ENCODE measurements at places on chromosomes 7 and 10. TPM values are rescaled to one million over a fixed set of nuclear protein-coding genes. Genes with fewer than 3 reads are reported as not detected.

DNA sequence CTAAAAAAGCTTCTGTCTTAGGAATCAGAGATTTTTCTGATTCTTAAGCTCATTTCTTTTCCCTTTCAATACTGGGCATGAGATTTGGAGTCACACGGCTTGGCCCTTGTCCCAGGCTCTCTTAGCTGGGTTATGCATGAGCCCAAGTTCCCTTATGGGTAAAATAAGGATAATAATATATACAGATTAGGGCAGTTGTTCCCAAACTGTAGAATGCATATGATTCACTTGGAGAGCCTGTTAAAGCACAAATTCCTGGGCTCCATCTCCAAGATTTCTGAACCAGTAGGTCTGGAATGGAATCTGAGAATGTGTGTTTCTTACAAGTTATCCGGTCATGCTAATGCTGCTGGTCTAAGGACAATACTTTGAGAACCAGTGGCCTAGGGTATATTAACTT is 154.0 kb downstream of the REEP3 start:
- DNase-seq: no peak

DNA sequence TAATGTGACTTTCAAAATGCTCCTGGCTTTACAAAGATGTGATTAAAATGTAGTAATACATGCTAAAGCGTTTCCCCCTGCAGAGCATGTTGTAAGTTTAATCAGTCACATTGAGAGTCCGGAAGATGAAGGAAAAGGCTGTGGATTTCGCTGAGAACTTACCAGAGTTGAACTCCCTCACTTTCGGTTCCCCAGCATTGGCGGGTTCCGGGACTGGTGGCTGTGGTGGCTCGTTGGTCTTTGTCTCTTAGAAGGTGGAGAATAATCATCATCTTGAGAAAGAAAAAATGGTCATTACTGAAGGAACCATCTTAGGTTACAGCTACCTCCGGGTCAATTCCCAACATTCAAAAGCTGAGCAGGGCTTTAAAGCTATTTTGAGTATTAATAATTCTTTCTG is 9.6 kb upstream of the NUPR2 start:
- DNase-seq: no peak

GRCh38 chr10:131947631-131948347 is 33.9 kb downstream of the BNIP3 start:
- DNase-seq: peak; percentile 84

- DNase-seq: no peak
Measured at GRCh38 chr7:20438248-20438647, 107.5 kb downstream of the ITGB8 start.

DNA sequence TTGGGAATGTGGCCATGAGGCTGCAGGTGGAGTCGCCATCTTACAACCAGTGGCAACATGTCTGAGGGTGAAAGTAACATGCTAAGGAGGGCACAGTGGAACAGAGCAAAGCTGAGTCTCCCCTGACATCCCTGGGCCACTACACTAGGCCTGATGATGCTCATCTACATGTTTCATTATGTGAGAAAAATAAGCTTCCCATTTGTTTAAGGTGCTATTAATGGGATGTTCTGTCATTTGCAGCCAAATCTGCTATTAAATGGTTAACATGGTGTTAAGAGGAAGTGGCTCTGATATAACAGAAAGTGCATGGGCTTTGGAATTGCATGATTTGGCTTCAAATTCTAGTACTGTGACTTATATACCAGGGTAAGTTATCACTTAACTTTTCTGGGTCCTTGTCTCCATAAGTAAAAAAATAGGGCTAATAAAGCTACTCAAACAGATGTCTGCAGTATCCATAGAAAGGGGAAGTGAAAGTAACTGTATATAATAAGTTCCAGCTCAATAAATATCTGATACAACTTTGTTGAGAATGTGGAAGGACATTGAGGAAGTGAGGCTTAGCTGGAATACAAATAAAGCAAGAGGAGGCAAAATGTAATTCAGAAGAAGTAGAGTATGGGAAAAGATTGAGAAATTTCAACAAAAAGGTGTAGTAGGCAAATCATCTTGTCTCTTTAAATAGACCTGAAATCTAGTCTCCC is 158.9 kb downstream of the RTKN2 start:
- DNase-seq: no peak

- DNase-seq: no peak
Measured at GRCh38 chr7:14305233-14305866, 315.9 kb upstream of the ETV1 start.

GRCh38 chr7:156843157-156843556 is 49.8 kb downstream of the LMBR1 start:
- DNase-seq: no peak

DNA sequence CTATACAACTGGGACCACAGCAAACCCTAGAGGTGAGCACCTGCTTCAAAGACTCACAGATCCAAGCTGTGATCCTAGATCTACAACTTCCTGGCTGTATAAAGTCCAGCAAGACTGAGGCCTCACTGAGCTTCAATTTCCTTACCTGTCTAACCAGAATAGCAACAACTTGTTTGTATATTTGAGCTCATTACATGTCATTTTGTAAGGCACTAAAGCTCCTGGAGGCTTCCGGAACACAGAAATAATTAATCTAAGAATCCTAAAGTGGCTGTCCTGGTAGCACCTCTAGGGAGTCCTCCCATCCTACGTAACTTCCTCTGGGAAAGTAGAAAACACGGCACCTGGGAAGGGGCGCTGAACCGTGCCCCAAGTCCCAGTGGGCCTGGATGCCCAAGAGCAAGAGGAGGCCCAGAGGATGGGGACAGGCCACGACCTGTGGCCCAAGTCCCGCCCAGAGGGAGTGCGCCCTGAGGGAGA is 39.4 kb downstream of the HK1 start:
- no peak for DNase-seq

DNA sequence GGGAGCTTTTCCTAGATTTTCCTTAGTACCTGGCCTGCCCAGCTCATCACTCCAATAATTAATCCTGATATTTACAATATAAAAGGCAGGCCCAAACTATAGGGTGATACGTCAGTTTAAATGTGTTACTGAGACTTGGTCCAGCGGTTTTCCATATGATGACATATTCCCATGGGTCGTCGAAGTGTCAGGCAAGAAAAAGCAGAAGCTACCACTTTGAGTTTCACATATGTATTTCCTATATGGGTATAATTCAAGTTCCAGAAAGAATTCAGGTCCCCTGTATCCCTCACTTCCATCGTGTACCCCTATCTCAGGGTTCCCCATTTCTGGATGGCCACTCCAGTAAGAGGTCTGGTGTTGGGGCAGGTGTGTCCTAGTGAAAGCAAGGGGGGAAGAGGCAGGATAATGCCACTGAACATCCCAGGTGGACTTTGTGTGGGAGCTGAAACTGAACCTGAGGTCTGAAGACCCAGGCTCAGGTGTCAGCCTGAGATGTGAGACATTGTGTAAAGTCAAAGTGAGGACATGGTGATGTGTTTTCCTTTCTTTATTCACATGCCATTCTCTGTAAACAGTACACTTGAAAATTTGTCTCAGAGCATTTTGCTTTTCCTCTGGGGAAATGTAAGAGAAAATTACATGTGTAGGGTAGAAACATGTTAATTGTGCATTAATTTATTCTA is 167.8 kb downstream of the PLXDC2 start:
- DNase-seq: no peak

DNA sequence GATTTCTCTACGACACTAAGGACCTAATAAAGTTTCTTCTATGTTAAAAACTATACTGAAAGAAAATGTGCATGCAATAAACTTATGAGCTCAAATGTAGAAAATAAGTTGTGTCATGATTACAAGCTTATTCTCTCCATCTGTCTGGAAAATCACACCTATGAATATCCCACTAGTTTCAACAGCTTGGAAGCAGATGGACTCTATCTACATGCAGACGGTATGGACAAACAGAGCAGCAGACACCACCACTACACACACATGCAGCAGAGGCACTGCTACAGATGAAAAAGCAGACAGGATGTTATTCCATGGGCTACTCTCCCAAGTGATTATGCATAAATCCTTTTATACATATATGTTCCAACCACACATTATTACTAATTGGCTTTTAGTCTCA is 123.4 kb upstream of the TARP start:
- DNase-seq: no peak

LIPJ gene
- not detected for total RNA-seq

KCNH2 gene
- 4.0 TPM for total RNA-seq

CC2D2B gene
- total RNA-seq: not detected

NUTM2A gene
- 1.1 TPM for total RNA-seq

Data from A673 (cell line).